ENCODE measurements at places on chromosomes 7 and 10.

GRCh38 chr7:98565103-98565502 is 52.0 kb upstream of the NPTX2 start:
- no peak for DNase-seq

GRCh38 chr7:20665096-20665495 is 49.6 kb downstream of the ABCB5 start:
- no peak for DNase-seq

DNA sequence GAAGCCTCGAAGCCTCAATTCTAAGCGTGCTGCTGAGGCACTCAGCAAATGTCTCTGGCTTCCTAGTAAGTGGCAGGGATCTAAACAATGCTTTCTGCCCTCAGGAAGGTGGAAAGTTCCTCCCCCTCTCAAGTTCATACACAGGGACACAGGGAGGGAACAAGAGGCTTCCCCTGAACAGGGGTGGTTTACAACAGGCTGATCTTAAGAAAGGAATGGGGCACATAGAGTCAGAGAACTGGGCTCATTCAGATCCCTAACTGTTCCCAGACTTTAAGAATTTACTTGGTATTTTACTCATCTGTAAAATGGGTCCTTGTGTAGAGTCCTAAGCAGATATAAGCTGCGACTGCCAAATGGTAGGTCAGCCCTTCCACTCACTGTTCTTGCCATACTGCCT is 2.5 kb downstream of the TNS3 start:
- DNase-seq: no peak

GRCh38 chr7:68078157-68078710 is 1081.6 kb downstream of the TYW1 start:
- no peak for DNase-seq

GRCh38 chr10:78177491-78178185 is 144.0 kb downstream of the RPS24 start:
- no peak for DNase-seq

- DNase-seq: no peak
Observed at GRCh38 chr10:60910543-60910942, 33.4 kb downstream of the RHOBTB1 start.

- no peak for DNase-seq
Observed at GRCh38 chr7:150686030-150686631, 625 bp downstream of the GIMAP2 start.

DNA sequence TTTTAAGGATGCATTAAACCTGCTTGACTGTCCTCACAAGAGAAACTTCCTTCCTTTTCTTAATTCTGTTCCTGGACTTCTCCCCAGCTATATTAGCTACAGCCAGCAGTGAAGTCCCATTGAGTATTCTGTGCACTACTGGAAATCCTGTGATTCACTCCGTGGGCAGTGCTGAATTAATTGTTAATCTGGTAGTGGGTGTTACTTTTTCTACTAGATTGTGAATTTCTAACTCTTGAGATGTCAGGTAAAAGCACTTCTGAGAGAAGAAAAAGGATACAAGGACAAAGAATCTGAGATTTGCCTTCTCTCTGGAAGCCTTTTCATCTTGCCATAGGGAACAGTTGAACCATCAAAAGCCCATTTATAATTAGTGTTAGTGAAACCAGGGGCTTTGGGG is 33.9 kb downstream of the CYCS start:
- DNase-seq: no peak

- no peak for DNase-seq
Observed at GRCh38 chr7:155663937-155664336, 19.5 kb downstream of the RBM33 start.

DNA sequence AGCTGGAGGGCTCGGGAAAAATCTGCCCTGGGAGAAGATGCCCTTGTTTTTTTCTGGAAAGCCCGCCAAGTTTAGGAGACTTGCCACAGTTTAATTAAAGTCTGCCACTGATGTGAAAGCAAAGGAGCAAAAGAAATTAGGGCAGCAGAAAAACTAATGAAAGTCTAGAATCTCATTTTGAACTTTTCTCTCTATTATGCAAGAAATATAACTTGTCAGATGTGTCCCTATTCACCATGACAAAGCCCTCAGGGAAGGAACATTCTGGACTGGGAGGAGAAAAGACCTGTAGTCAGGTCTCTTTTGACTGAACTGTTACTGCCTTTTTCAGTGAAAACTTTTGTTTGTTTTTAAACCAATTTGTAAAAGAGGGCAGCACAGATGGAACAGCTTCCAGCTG is 715.5 kb downstream of the SORCS3 start:
- DNase-seq: no peak

DNA sequence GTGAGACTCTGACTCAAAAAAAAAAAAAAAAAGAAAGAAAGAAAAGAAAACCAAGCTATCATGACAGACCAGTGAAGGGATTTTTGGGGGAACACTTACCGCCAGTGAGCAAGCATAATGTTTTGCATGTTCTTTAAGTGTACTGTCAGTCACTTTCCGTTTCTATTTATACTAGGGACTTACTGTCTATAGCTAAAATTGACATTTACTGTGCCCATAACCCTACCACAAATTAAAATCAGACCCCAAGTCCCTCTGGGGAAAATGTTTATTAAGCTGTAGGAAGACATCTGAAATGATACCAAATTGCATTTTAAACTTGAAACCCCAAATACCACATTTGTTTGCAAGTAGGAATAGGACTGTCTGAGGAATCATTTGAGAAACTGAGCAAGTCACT is 252.8 kb downstream of the TRIL start:
- no peak for DNase-seq

GRCh38 chr7:148419856-148420832 is 170.4 kb upstream of the C7orf33 start:
- DNase-seq: no peak

- DNase-seq: no peak
Observed at GRCh38 chr10:97861097-97861750, 11.6 kb downstream of the GOLGA7B start.

DNA sequence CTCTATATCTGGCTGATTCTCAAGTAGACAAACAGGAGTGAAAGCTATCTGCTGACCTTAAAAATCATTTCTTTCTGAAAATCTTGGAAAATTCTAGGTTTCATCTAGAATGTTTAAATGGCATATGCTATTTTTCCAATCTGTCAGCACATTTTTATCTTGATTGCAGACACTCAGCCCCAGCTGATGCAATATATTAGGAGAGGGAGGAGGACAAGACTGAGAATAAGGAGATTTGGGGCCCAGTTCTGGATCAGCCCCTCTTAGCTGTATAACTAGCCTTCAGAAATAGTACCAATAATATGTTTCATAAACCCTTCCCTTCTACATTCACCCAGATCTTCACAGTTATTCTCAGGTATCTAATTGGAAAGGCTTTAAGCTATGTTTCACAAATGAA is 131.2 kb downstream of the HDAC9 start:
- no peak for DNase-seq

DNA sequence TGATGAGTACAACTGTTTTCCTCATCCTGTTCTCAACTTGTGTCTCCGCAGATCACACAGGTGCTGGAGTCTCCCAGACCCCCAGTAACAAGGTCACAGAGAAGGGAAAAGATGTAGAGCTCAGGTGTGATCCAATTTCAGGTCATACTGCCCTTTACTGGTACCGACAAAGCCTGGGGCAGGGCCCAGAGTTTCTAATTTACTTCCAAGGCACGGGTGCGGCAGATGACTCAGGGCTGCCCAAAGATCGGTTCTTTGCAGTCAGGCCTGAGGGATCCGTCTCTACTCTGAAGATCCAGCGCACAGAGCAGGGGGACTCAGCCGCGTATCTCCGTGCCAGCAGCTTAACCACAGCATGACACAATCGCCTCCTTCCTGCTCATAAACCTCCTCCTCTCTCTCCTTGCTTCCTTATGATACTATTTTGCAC is 126.7 kb upstream of the PRSS58 start:
- DNase-seq: no peak

DNA sequence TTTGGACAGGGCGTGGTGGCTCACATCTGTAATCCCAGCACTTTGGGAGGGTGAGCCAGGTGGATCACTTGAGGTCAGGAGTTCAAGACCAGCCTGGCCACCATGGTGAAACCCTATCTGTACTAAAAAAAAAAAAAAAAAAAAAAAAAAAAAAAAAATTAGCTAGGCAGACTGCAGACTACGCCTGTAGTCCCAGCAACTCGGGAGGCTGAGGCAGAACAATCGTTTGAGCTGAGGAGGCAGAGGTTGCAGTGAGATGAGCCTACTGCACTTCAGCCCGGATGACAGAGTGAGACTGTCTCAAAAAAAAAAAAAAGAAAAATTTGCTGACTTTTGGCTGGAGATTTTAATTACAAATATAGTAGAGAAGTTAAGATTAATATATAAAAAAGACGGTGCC is 104.0 kb downstream of the HIPK2 start:
- no peak for DNase-seq

- DNase-seq: no peak
Observed at GRCh38 chr7:91962419-91962818, 21.8 kb downstream of the AKAP9 start.

- DNase-seq: no peak
Observed at GRCh38 chr10:106500041-106500924, 664.2 kb downstream of the SORCS1 start.

- DNase-seq: peak; percentile 45
Observed at GRCh38 chr7:121395494-121395960, 581 bp downstream of the FAM3C start.

DNA sequence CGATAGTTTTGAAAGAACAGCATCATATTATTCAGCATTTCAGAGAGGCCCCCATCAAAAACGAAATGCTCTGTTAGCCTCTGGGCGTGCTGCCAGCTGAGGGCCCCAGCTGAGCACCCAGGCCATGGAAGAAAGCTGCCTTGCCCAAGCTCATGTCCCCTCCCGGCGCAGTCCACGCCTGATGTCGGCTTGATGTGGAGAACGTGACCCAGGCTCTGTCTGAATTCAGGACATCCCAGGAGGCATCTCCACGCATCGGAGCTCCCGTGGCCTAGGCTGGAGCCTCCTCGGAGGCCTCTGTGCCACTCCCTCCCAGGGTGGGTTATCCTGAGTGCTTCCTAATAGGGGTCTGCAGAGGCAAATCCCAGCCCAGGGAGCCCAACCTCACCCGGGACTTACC is 218.3 kb upstream of the AKR1E2 start:
- no peak for DNase-seq

- peak; percentile 15 for DNase-seq
Observed at GRCh38 chr7:80098795-80099194, 35.8 kb upstream of the GNAI1 start.

DNA sequence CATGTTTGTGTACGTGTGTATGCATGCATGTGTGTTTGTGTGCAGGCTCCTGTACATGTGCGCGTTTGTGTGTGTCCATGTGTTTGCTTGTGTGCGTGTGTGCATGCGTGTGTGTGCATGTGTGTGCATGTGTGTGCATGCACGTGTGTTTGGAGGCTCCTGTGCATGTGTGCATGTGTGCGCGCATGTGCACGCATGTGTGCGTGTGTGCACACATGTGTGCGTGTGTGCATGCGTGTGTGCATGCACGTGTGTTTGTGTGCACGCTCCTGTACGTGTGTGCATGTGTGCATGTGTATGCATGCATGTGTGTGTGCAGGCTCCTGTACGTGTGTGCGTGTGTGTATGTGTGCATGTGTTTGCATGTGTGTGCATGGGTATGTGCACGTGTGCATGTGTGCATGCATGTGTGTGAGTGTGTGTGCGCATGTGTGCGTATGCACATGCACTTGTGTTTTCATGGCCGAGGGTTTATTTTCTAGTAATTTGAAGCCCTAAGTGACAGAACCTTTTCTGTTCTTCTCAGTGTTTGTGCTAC is 59.2 kb downstream of the INPP5A start:
- DNase-seq: no peak

DNA sequence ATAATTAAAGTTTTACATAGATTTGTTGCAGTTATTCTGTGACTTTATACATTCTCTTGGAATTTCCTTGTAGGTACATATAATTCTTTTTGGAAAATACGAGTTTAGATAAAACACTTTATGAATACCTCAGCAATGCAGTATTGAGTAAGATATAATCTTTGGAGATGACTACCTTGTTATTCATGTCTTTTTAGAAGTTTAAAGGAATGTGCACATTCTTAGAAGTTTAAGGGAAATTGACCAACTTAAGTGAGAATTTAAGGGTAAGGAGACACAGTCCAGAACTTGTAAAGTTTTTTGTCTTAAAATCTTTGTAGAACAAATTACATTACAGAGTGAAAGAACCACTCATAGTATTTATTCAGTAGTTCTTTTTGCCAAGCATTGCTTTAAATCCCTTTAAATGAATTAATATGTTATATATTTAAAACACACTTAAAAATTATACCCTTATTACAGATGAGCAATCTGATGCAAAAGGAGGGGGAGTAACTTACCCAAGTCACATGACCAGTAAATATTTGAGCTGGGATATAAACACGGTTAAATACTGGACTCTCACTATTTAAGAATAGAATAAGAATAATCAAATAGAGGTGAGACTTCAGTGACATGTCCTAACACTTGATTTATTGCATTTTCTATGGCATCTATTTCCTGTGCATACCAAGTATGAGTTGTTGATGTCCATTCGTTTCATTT is 139.5 kb upstream of the FERD3L start:
- no peak for DNase-seq

DNA sequence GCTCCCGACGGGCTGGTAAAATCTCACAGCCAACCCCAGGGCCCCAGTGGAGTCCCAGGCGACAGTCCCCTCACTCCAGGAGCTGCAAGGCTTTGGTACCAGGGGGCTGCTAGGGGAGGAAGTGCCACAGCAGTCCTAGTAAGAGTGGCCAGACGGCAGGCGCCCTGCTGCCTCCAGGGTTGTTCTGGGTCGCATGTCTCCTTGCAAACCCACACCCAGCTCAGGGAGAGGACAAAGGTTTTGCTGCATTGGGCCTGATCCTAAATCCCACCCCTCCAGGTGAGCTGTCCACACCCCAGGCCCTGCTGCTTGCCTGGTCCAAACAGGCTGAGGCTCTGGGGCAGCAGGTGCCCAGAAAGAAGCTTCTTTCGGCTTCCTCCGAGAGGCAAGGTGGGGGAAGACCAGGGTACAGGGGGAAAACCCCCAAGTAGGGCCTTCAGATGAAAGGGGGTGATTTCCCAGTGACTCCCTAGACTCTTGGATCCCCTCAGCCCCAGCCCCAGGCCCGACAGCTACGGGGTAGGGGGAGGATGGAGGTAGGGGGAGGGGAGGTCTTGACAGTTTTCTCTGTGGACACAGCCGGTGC is 4.2 kb upstream of the KCP start:
- no peak for DNase-seq

- DNase-seq: peak; percentile 35
Observed at GRCh38 chr7:87475359-87476178, at the start of gene ABCB4. TSS of gene ABCB4 (minus strand) at chr7:87475680. CDS start at chr7:87475465, 215 bp downstream.

DNA sequence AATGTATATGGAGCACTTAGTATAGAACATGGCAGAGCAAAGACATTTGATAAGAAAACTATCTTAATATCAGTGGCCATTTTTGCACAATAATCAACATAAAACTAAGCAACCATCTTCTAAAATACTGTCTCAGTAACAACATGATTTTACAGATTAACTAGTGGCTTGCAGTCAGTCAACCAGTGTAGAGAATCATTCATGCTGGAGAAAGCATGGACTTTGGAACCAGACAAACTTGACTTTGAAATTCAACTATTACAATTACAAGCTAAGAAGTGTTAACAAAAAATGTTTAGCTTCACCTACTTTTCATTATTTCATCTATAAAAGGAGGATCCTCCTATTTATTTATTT is 27.7 kb downstream of the CUBN start:
- no peak for DNase-seq

GRCh38 chr7:73391396-73391795 is 42.2 kb upstream of the FZD9 start:
- no peak for DNase-seq

- no peak for DNase-seq
Observed at GRCh38 chr10:6778992-6779701, 199.1 kb upstream of the PRKCQ start.
